ENCODE measurements at places on chromosomes 5 and 9.

- no peak for DNase-seq
Observed at GRCh38 chr5:118863345-118863744, 125.0 kb downstream of the DTWD2 start.

DNA sequence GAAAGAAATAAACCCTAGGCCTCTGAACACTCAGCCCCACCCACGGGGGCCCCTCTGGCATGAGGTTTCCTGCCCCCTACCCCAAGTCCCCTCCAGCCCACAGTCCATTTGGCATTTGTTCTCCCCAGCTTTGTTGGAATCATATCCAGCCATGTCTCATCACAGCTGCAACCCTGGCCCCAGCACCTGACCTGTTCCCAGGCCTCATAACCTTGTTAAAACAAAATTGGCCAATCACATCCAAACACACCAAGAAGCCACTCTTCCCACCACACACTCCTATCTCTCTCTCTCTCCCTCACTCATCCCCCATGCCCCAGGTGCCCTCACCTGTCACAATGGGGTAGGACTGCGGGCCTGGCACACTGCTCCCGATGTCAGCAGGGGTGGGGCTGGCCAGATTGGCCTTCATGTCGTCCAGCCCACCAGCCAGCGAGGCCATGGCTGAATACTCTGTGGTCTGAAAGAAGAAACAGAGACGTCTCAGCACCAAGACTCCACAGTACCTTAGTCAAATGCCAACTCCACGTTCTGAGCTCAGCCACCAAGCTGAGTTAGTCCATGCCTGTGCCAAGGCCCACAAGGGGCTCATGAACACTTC, 110.9 kb downstream of the PAX5 start:
- no peak for DNase-seq

DNA sequence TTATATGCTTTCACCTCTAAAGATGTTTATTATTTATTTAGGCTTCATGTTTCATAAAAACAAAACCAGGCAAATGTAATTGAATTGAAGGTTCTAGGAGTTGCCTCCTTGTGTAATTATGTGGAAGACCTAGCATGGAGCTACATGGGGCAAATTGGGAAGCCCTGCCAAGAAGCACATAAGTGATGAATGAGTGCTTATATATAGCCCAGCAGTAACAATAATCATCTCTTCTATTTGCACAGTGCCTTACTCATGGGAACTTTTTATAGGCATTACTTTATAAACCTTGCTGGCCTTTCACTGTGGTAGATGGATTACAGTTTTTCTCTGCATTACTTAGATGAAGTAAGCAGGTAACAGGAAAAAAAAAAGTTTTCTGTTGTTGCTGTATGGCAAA, 40.0 kb upstream of the GRAMD2B start:
- no peak for DNase-seq

DNA sequence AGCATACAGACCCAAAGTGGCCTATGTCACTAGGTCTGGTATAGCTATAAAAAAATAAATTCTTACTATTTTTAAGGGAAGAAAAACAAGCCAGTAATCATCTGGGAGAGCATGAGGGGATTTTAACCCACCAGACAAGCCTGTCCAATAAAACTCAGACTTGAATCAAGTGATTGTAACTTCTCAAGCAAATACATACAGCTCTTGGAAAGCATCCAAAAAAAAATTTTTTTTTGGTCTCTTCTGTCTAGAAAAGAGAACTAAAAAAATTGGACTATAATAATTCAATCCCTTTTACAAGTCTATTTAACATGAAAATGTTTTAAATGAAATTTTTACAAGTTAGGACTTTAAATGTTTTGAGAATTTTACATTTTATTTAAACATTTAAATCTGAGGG, 61.7 kb downstream of the FBXL17 start:
- DNase-seq = no peak

- no peak for DNase-seq
Observed at GRCh38 chr5:95803271-95804148, 19.0 kb downstream of the GLRX start.

DNA sequence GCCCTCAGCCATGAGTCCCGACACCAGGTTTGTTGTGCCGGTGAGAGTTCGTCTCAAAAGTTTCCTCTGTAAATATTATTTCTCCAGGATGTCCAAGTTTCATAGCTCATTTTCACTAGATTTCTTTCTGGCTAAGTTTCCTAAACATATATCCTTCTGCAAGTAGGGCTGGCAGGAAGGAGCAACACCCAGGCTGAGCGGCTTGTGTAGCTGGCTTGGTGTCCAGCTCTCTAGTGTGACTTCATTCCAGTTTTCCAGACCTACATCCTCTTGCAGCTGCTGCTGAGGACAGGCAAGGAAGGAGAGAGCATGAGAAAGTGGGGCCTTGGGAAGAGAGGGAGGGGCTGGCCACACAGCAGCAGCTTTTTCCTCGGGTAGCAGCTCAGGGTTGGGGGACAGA, 80.3 kb downstream of the FGF1 start:
- no peak for DNase-seq

GRCh38 chr9:4938496-4938895, 46.6 kb upstream of the JAK2 start:
- no peak for DNase-seq

DNA sequence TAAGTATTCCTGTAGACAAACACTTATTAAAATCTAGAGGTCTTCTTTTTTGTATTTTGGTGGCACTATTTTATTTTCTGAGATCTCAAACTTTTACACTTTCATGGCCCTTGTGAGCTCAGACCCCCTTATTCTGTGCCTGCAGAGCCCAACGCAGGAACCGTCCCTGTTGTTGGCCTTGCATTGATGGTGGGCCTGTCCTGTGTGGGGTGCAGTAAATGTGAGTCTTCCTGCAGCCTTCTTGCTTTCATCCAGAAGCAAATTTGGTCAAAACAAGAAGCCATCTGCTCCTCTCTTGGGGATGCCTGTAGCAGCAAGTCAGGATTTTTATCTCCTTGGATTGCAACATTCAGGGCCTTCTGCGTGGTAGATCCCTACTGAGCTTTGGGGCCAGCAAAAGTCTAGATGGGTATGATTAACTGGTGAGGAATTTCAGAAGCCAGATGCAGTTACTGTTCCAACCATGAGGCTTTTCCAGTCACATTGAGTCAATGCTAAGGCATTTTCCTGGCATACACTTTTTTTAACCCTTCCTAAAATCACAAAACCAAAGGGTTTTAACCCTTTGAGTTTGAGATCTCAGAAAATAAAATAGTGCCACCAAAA, 31.7 kb downstream of the BASP1 start:
- no peak for DNase-seq

GRCh38 chr5:133141746-133142145, 89.9 kb downstream of the HSPA4 start:
- no peak for DNase-seq

- DNase-seq = no peak
Observed at GRCh38 chr9:127090341-127090985, 32.0 kb downstream of the ANGPTL2 start.

GRCh38 chr5:6544561-6544935, 88.3 kb downstream of the NSUN2 start:
- DNase-seq = no peak

DNA sequence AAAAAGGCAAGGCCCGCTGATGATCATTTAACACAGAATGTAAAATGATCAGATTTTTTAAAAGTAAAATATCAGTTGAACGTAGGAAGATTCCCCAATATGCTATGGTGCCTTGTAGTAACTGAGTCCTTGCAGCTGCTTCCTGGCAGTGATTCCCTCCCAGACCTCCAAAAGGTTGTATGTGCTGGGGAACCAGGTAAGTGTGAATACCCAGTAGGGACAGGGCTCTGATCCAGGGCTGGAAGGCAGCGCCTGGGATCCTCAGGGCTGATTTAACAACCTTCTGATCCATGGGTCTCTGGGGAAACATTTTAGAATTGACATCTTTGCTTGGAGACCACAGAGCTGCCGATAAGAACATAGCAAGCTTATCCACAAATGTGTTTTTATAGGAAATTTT, 76.7 kb upstream of the IL6ST start:
- no peak for DNase-seq

Measured in D721Med (cell line).